Activated T-helper 2 cell treated with anti-CD3 and anti-CD28 coated beads, Interferon-gamma antibody, Interleukin-2, Interleukin-4, amounts not matched to agents 10 μg/mL and 5 μg/mL and 100 μg/mL, durations not matched to agents 14 hours and 24 hours and 36 hours (primary cell): ENCODE measurements at places on chromosomes 7 and 10. TPM values are rescaled to one million over a fixed set of nuclear protein-coding genes. Genes with fewer than 3 reads are reported as not detected.

GRCh38 chr7:116432527-116432916, 67.0 kb upstream of the CAV2 start:
- DNase-seq = no peak

DNA sequence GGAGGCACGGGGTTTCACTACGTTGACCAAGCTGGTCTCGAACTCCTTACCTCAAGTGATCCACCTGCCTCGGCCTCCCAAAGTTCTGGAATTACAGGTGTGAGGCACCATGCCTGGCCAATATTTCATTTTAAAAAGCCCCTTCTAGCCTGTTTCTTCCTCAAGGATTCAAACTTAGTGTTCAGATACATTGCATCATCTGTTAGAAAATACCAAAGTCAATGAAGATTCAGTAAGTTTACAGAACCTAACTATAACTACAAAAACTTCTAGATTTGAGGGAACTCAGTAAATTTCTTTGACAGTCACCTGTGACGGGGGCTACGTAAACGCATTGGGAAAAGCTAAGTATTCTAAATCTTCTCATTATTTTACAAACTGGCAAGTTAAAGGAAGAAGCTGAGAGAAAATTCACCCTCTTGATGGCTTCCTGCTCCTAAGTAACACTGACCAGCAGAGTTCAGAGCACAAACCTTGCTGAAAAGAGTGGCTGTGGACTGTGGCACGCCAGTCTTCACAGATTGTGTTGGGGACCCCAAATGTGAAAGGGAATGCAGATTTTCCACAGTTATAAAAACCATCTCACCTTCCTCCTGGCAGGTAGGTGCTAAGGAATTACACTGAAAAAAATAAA, 162.2 kb downstream of the PKD1L1 start:
- DNase-seq = no peak

DNA sequence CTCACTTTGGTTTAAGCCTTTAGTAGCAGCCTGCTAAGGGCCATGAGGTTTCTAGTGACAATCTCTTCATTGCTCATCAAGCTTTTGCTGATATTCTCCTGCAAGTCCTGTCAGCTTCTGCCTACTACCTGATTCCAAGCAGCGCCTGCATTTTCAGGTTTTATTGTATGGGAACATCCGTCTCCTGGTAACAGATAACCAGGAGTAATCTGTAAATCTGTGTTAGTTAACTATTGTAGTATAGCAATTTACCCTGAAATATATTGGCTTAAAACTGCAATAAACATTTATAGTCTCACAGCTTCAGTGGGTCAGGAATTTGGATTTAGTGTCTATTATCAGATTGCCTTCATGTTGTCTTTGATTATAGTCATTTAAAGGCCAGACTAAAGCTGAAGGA, 94.0 kb downstream of the MLLT10 start:
- DNase-seq = no peak

DNA sequence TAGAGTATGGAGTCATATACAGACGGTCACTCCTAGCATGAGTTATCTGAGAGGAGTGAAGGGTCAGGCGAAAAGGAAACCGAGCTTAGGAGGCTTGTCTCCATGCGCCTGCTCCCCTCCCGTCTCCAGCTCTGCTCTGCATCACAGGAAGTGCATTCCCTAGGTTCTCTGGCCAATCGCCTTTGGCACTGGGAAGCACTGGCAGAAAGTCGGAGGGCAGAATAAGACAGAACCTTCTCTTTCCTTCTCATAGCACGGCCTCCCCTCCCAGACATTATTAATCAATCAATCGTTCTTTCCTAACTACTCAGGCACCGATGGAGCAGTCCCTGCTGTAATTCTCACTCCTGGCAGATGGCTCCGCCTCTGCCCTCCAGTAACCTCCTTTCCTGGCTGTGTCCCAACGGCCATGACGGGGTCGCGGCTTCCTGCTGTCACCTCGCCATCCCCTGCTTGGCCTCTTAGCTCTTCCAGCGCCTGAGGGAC, 177.1 kb downstream of the FRMD4A start:
- DNase-seq = no peak

The EIF5AL1 gene
- 0.23 and 0.32 TPM in 2 replicates for total RNA-seq

GRCh38 chr7:96486681-96487080, 164.8 kb upstream of the SLC25A13 start:
- DNase-seq = no peak

GRCh38 chr10:69772933-69773704, 28.6 kb upstream of the COL13A1 start:
- no peak for DNase-seq

The PHKG1 gene
- 2.5 and 3.6 TPM in 2 replicates for total RNA-seq

- no peak for DNase-seq
These were observed 16.2 kb downstream of the CAMK2G start for GRCh38 chr10:73858013-73858708.

The CPVL gene
- 0.11 TPM in 1 of 2 replicates, not detected in the other for total RNA-seq

The SKIDA1 gene
- total RNA-seq = 0.11 TPM in 2 replicates

GRCh38 chr7:156927571-156928405, 21.7 kb upstream of the NOM1 start:
- no peak for DNase-seq

DNA sequence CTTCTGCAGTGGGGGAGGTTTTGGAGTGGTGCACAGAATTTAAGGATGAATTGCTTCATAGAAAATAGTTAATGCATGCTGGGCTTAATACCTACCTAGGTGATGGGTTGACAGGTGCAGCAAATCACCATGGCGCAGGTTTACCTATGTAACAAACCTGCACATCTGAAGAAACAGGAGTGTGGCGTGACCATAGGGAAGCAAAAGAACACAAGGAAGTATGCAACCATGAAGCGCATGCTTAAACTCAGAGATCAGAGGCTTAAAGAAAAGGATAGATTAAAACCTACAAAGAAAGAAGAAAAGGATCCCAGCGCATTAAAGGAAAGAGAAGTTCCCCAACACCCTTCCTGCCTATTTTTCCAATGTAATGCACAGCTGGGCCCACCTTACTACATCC, 22.0 kb downstream of the CCDC126 start:
- no peak for DNase-seq

The LHPP gene
- total RNA-seq = 8.1 and 8.4 TPM in 2 replicates

GRCh38 chr10:132098539-132099388, 33.0 kb downstream of the JAKMIP3 start:
- no peak for DNase-seq

DNA sequence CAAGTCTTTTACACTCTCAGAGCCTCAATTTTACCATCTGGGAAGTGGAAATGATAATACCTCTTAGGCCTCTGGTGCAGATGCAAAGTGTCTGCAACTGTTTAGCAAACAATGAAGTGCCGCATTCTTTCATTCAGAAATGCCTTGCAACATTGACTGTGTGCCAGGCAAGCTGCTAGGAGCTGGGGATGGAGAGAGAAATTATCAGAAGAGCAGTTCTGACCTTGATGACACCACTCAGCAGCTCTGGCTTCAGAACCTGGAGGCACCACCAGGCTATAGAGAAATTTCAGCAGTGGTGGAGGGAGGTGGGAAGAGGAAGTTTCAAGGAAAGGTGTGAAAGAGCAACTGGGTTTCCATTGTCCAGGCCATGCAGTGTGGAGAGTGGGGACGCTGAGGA, 78.1 kb upstream of the HABP2 start:
- DNase-seq = no peak

DNA sequence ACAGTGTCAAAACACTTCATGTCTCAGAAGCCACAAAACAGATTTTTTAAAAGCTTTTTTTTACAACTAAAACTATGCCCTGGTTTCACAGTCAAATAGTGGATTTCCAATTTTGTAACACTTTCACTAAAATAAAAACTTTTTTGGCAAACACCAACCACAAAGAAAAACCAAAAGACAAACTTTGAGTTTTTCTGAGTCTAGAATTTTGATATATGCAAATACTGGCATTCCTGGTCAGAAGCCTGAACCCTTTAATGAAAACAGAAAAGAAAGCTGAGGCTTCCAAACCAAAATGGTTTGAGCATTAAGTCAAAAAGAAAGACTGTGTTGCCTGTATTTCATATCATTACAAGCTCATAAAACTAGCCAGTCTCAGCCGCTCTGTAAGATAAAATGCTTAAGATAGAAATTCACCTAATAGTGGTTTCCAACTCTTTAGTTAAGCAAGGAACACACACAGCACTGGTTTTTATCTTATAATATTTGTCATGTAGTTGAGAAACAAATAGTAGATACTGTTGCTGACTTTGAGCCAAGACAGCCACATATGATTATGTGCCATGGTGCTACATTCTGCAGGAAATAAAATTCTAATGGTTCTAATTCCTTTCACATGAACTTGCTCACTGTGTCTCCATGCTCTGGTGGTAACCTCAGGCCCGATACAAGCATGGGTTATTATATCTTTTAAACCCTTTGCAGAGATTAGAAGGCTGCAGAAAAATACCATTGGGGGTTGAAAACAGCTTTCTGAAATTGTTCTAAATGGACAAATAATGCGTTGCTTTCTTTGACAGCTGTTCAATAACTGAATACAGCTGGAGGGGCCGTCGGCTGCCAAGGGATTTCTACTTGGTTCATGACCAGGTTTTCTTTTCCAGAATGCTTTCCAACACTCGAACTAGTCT, 49.4 kb downstream of the FAM171A1 start:
- DNase-seq = no peak

DNA sequence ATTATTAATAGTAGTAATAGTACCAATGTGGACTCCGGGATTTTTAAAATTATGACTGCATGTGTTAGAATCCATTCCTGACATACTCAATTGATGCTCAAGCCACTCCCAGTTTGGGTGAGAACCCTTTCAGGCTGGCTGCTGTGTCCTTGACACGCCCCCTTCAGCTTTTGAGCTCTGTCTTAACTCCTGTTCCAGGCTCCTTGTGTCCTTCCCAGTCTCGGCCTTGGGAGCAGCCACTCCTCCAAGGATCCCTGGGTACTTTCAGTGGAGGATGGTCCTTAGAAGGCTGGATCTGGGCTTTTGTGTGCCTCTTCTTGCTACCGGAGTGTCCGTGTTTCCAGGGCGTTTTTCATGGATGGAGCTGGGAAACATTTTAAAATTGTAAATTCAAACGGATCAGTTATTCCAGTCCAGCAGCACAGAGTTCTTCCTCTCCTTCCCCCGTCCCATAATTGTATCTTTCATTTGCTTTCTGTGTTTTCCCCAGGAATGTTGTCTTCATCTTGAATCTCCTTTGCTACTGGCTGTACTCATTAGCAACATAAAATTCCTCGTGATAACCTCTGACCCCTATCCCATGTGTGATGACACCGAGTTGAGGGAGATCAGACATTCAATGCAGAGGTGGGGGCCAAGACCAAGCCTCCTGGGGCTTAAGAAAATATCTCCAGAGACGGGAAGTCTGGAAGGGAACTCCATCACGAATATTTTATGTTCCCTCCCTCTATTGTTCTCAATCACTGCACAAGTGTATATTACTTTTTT, 40.0 kb upstream of the PFKFB3 start:
- no peak for DNase-seq

The H2BK1 gene
- not detected in 2 replicates for total RNA-seq

DNA sequence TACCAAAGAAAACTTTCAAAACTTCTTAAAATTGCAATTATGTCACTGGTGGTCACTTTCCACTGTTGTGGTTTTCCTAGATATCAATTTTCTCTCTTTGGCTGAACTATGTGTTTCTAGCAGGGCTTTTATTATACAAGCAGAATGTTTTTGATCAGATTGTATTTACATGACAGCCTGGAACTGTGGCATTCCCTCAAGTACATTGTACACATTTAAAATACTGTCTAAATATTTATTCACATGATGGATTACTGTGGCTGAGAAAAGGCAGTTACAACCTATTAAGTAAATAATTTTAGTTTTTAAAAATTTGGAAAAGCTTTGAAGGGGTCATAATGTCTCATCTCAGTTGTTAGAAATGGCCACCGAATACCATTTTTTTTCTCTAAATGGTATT, 231.9 kb upstream of the PPP1R3A start:
- no peak for DNase-seq

GRCh38 chr7:88089561-88089960, 130.3 kb downstream of the SRI start:
- DNase-seq = no peak

GRCh38 chr7:15104411-15105092, 202.0 kb upstream of the DGKB start:
- no peak for DNase-seq

DNA sequence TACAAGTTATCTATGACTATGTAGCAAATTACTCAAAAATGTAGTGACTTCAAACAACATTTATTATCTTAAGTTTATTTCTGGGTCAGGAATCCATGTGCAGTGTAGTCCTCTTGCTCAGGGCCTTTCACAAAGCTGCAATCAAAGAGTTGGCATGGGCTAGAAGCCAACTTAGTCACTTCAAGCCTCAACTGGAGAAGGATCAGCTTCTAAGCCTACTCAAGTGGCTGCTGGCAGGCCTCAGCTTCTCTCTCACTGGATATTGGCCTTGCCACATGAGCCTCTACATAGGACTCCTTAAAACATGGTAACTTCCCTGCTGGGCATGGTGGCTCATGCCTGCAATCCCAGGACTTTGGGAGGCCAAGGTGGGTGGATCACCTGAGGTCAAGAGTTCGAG, 5.0 kb upstream of the NFE2L3 start:
- no peak for DNase-seq

The EN2 gene
- total RNA-seq = not detected in 2 replicates

The KCP gene
- total RNA-seq = not detected in 2 replicates

DNA sequence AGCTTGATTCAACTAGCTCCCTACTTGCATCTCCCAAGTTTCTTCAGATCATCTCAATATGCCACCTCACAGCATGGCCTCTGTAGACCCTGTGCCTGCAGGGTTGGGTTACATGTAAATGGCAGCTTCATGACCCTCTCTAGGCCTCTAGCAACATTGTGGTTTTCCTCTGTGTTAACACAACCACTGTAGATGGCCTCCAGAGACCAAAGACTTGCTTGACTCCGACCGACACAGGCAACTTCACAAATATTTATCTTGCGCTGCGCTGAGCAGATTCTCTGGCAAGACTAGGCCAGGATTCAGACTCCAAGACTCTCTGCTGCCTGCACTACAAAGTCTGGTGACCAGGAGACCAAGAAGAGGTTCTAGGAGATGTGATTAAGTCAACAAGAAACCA, 75.9 kb downstream of the CNOT4 start:
- DNase-seq = no peak

DNA sequence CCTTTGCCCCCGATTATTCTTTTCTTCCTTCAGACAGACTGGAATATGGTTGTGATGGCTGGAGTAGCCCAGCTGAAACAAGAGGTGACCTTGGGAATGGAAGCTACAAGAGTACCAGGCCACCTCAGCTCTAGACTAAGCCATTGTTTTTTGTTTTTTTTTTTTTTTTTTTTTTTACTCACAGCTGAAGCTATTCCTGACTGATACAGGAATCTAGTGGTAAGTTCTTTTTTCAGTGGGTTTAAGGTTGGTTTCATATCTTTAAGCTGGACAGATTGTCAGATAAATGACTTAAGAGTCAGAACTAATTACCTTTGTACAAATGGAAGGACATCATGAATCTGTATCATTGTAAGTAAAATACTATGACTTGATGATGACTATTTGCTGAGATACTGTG, 30.2 kb upstream of the PTPN12 start:
- DNase-seq = no peak
